Activated CD4-positive, CD25-positive, alpha-beta regulatory T cell (primary cell): ENCODE measurements at places on chromosomes 4 and X.

DNA sequence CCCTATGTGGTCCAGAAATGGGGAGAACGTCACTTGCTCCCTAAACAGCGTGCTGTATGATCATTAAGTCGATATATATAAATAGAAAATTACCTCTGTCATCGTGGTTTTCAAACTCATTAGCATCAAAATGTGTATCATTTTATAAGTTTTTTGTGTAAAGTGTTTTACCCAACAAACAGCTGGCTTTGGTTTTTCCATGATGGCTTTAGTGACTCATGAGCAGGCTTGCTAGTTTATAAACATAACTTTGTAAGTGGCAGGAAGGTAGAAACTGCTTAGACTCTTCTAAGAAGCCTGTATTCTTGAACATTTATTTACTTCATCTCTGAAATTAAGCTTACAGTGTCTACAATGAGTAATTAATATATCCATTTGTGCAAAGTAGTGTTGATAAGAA lies 108.4 kb upstream of the DIPK2B start:
- DNase-seq, result no peak

GRCh38 chr4:149995134-149995756 lies 83.0 kb upstream of the DCLK2 start:
- DNase-seq, result no peak

DNA sequence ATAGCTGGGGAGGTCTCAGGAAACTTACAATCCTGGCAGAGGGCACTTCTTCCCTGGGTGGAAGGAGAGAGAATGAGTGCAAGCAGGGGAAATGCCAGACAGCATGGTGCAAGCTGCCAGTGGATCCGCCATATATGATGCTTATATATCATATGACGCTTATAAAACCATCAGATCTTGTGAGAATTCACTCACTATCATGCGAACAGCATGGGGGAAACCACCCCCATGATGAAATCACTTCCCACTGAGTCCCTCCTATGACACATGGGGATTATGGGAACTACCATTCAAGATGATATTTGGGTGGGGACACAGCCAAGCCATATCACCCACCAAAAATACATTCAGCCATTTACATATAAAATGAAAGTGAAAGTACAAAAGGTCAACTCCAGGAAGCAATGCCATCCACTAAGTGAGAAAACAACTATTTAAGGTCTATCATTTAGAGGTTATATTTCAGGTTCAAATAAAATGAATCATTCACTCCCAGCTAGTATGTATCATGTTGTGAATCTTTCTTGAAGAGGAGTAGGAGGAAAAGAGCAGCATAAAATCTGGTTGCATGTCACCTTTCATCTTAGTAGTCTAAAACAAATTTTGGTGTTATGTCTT lies 20.3 kb upstream of the DYNLT3 start:
- no peak for DNase-seq

DNA sequence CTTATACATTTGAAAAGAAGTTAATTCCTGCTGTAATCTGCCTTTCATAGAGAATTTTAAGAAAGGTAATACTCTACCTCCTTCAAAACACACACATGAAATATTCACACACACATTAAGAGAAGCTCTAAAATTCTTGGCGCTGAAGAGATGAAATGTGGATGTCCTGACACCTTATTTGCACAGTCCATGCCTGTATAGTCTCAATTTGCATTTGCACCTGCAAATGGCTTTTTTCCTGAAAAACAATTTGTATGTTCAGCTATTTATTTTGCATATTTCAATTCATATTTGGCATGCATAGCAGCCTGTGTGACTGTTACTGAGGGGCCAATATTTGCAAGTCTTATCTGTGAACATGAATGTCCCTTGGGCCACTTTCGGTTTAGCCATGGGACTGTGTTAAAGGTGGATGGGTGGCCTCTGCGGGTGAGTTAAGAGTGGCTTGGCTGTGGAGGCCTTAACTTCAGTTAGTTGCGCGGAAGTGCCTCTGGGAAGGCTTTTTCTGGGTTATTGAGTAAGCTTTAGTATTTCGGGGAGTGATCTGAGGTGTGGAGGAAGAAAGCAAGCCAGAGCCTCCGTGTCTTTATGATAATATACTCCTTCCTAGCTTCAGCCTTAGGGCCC lies 443.3 kb upstream of the FAT1 start:
- DNase-seq, result no peak

- no peak for DNase-seq
Observed at GRCh38 chr4:54719378-54719777, 61.6 kb downstream of the KIT start.

DNA sequence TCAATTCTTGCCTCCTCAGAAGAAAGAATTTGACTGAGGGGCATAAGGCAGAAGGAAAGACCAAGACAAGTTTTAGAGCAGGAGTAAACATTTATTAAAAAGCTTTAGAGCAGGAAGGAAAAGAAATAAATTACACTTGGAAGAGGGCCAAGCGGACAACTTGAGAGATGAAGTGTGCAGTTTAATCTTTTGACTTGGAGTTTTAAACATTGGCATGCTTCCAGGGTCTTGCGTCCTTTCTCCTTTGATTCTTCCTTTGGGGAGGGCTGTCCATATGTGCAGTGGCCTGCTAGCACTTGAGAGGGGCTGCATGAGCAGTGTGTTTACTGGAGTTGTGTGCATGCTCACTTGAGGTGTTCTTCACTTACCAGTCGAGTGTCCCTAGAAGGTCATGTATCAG lies 275.8 kb upstream of the IL1RAPL1 start:
- DNase-seq, result no peak

DNA sequence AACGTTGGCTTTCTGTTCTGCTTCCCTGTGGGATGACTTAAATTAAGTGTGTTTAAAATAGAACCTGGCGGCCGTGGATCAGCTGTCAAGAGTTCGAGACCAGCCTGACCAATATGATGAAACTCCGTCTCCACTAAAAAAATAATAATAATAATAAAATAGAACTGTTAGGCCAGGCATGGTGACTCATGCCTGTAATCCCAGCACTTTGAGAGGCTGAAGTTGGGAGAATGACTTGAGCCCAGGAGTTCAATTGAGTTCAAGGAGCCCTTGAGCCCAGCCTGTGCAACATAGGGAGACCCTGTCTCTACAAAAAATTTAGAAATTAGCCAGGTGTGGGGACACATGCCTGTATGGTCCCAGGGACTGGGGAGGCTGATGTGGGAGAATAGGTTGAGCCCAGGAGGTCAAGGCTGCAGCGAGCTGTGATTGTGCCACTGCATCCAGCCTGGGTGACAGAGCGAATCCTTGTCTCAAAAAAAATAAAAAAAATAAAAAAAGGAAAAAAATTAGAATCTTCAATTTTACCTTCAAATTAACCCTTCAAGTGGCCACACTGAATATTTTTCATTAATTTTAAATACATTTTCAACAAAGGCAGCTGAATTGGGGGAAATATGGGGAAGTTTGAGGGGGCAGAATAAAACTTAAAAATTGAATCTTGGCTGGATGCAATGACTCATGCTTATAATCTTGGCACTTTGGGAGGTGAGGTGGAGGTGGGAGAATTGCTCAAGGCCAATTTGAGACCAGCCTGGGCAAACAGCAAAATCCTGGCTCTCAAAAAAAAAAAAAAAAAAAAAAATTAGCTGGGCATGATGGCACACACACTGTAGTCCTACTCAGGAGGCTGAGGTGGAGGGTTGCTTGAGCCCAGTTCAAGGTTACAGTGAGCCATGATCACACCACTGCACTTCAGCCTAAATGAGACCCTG lies 31.8 kb upstream of the HSD17B13 start:
- no peak for DNase-seq

DNA sequence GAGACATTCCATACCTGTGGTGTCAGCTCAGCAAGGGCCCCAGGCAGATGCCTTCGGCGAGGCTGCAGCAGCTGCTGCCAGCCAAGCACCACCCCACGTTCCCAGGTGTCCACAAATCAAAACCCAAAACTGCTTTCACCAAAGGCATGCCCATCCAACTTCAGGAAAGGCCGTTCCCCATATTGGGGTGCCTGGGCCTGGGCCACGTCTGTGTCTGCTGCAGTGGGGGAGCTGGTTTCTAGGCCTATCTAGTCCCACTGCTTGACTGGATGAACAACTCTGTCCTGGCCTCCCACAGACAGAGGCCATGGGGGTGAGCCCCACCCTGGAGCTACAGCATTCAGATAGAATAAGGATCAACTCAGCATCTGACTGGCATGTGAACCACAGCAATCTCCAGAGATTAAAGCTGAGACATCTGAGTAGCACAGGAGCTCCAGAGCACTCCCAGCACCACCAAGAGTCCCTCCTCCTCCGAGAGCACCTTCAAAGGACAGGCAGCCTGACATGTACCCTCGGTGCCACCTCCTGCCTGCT lies 37.0 kb downstream of the NAT8L start:
- DNase-seq, result no peak

DNA sequence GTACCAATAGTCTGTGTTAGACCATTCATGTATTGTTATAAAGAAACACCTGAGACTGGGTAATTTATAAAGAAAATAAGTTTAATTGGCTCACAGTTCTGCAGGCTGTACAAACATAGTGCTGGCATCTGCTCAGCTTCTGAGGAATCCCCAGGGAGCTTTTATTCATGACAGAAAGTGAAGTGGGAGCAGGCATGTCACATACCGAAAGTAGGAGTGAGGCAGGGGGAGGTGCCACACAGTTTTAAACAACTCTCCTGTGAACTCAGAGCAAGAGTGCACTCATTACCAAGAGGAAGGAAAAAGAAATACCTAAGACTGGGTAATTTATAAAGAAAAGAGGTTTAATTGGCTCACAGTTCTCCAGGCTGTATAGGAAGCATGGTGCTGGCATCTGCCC lies 591.2 kb downstream of the PPP4R3C start:
- no peak for DNase-seq

DNA sequence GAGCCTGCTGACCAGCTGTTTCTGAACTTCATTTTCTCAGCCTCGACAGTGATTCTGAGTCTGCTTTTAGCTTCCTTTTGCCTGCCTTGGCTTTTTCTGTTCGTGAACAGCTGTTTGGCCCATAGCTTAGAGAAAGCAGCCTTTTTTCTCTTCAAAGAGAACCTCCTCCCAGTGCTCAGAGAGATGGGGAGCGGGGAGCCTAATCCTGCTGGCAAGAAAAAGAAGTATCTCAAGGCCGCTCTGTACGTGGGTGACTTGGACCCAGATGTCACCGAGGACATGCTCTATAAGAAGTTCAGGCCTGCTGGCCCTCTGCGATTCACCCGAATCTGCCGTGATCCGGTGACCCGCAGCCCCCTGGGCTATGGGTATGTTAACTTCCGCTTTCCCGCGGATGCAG lies 756 bp downstream of the PABPC5 start:
- DNase-seq, result no peak

- DNase-seq, result no peak
Observed at GRCh38 chrX:111410590-111411078, 1.4 kb downstream of the DCX start.

- no peak for DNase-seq
Observed at GRCh38 chr4:48178931-48179330, 44.9 kb upstream of the TXK start.

- no peak for DNase-seq
Observed at GRCh38 chr4:11264841-11265240, 163.9 kb downstream of the HS3ST1 start.

DNA sequence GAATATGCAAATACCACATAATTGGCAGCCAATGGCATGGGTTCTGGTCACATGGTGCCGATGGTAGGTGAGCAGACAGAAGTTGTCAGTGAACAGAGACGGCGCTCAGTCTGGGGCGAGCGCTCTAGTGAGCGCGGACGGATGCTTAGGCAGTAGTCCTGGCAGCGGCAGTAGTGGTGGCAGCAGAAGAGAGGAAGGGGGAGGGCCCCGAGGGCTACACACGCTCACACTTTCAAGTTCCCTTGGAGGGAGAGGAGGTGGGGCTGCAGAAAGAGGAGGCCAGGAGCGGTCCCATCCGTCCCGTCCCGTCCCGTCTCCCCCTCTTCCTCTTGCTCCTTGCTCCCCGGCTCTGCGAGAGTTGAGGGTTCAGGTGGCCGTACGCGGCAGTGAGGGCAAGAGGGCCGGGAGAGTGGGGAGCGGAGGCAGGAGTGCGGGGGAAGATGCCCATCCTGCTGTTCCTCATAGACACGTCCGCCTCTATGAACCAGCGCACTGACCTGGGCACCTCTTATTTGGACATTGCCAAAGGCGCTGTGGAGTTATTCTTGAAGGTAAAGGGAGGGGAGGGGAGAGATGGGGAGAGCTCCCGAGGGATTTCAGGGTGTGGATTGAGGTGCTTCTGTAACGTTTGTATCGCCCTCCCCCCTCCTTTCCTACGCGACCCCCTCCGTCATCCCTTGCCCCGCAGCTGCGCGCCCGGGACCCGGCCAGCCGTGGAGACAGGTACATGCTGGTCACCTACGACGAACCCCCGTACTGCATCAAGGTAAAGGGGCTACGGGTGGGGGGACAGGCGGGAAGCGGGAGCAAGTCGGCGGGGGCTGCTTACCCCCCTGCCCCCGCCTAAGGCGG lies at the start of gene INTS6L:
Gene INTS6L, plus strand, starts transcription at position 108 of the 852 bp plus-strand sequence. Its CDS starts 333 bp downstream, at position 441.
- DNase-seq, result peak; percentile 26

GRCh38 chr4:8205749-8206611 lies 6.9 kb downstream of the SH3TC1 start:
- no peak for DNase-seq

GRCh38 chr4:1206299-1207156 lies 34.1 kb upstream of the SPON2 start:
- DNase-seq, result no peak

GRCh38 chr4:30094887-30095286 lies 625.3 kb upstream of the PCDH7 start:
- DNase-seq, result no peak

- DNase-seq, result no peak
Observed at GRCh38 chr4:144115519-144115918, 25.0 kb downstream of the GYPA start.

DNA sequence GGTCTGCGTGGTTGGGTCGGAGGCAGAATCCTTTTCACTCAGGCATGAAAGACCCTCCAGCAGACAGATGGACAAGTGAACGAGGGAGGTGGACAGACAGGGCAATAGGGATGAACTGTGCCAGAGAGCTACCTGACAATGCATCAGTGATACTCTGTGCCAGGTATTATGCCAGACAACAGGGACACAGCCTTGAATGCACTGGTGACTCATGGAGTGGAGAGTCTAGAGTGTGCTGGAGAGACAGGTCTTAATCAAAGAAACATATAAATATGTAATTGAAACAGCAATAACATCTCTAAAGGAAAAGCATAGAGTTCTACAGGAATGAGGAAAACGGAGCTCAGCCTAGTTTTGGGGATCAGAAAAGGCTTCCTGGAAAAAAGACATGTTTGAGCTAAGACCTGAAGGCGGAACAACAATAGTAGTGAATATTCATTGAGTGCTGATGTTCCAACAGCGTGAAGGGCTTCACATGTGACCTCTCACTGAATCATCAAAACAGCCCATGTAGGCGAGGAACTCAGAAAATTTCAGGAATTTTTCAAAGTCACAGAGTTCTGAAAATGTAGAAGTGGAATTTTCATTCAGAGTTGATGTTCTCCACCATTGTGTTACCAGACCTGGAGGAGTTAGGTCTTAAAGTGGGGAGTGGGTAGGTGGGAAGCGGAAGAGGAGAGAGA lies 20.0 kb upstream of the FGFBP2 start:
- no peak for DNase-seq

- DNase-seq, result no peak
Observed at GRCh38 chrX:45352611-45353010, 151.9 kb upstream of the DIPK2B start.

DNA sequence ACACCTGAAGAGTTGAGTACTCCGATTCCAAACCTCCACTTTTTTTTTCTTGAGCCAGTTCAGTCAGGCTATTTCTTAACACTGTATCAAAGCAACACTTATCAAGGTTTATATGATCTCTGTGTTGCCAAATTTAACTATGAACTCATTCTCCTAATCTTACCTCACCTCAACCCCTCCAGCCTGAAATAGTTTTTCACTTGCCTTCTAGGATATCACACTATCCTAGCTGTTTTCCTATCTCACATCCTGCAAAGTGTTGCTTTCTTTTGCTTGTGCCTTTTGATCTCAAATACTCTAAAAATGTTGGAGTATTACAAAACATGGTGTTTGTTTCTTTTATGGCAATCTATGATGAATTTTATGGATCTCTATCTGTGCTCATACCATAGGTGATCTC lies 415.0 kb downstream of the CFAP47 start:
- DNase-seq, result no peak
